ENCODE measurements at places on chromosomes 11 and 22.

DNA sequence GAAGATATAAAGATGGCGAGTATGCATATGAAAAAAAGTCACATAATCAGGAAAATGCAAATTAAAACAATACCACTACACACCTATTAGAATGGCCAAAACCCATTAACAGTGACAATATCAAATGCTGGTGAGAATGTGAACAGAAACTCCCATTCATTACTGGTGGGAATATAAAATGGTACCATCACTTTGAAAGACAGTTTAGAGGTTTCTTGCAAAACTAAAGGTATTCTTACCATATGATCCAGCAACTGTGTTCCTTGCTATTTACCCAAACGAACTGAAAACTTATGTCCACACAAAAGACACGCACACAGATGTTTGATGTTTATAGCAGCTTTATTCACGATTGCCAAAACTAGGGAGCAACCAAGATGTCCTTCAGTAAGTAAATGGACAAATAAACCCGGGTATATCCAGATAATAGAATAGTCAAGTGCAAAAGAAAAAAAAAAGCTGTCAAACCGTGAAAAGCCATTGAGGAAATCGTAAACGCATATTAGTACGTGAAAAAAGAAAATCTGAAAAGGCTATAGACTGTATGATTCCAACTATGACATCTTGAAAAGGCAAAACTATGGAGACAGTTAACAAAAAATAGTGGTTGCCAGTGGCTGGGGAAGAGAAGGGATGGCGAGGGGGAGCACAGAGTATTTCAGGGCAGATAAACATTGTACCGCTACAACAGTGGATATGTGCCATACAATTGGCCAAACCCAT is 7.2 kb downstream of the PICALM start:
- DNase-seq = no peak

- no peak for DNase-seq
These were observed 1422.9 kb downstream of the TBC1D22A start for GRCh38 chr22:48185071-48186055.

DNA sequence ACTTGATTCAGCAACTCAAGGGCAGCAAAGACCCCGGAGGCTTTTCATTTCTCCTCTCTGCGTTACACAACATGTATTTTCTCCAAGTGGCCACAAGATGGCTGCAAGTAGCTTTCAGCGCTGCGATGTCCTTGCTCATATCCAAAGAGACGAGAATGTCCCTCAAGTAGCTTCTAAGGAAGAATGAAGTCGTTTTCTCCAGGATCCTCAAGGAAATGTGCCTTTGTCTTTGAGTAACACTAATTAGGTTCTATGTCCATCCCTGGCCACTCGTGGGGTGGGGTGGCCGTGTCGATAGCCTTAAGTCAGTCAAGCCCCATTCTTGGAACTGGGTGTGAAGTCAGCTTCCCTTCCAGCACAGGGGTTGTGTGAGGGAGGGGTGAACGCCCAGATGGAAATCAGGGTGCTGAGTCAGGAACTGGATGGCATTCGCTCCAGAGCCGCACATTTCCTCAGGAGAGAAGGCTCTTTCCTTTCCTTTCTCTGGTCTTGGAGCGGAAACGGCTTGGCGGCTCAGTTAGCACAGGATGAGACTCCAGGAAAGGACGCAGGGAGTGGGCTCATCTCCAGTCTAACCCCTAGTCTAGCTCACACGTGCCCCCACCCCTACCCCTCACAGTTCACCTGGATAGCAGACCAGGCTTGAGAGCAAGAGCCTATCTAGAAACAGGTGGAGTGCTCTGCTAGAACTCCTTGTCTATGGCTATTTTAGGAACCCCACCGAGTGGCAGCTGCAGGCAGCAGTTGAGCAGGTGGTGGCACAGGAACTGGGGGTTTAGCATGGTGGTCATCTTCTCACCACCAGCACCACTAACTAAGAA is 44.3 kb downstream of the NNMT start:
- no peak for DNase-seq

DNA sequence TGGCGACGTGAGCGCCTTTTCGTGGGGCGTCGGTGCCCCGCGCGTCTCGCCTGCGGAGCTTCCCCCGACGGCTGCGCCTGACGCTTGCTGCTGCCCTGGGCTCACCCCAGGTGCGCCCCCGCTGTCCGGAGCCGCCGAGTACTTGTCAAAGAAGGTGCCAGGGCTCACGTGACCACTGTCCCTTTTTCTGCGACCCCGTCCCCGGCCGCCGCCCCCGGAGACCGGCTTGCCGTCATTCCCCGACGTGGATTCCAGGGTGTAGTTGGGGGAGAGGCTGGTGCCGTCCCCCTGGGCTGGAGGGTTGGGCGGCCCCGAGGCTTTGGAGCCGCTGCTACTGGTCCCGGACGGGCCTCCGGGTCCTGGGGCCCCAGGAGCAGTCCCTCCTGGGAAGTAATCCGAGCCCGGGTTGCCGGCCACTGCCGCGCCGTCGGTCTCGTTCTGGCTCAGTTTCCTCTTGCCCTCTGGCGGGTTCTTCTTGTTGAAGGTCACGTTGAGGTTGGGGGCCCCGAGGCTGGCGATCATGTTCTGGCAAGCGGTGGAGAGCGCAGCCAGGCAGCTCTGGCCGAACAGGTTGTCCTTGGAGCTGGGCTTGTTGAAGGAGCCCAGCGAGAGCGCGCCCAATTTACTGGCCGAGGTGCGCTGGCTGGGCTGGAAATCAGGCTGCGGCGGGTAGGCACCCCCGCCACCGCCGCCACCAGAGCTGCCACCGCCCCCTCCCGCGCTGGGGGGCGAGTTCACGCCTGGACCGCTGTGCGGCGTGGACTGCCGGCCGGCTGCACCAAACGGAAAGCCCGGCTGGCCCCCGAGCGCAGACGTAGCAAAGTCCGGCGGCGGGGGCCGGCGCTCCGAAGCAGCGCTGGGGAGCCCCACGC is 3.8 kb downstream of the MN1 start:
- DNase-seq = no peak

DNA sequence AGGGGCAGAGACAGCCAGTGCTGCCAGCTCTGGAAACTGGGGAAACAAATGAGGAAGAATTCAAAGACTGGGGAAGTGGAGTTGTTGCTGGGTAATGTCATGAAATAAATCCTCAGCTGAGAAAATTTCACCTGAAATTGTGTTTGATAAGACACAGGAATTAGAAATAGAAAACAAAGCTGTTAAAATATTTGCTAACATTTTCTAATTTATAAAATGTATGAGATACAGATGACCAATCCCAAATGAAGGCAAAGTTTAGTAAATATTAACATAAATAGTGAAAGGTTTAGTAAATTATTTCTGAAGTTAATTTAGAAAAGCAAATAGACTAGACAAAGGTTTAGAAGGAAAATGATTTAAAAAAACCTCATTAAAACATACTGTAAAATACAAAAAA is at the start of gene OR56A5:
OR56A5 (minus strand) TSS at position 101 of the 400 bp plus-strand sequence; CDS start at position 101, 0 bp downstream.
- DNase-seq = no peak

- no peak for DNase-seq
These were observed 34.1 kb downstream of the LMO1 start for GRCh38 chr11:8229299-8230177.

- DNase-seq = no peak
These were observed 30.9 kb downstream of the PARVA start for GRCh38 chr11:12408156-12408770.

DNA sequence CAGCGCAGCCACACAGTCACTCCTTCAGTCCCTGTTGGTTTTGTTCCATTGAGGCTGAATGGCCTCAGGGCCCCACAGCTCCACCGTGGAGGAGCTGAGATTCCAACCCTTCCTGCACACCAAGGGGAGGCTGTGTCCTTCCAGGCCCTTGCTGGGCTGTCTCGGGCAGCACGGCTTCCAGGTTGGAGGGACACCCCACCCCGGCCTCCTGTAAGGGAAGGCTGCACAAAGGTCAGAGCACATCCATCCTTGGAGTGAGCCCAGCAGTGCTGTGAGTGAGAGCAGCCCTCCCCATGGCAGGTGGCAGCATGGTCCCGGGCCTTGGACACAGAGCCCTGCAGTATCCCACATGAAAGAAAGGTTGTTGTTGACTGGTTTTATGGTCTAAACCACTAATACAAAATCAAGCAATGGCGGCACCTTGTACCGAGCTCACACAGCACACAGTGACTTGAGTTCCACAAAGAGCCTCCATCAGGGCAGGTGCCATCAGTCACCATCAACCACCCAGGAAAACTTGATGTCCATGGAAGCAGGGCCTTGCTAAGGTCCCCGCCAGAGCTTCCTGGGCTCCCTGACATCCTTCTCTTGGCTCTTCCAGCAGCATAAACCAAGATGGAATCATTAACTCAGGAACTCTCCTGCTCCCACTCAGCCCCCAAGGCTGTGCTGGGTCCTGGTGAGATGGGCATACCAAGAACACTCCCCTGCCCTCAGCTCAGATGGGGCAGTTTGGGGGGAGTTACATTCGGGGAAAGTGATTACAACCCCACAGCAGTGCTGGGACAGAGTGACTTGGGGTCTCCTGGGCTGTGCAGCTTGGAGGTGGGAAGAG is 1500.4 kb downstream of the TBC1D22A start:
- no peak for DNase-seq

GRCh38 chr11:130483124-130483523 is 34.7 kb downstream of the ADAMTS15 start:
- DNase-seq = no peak

DNA sequence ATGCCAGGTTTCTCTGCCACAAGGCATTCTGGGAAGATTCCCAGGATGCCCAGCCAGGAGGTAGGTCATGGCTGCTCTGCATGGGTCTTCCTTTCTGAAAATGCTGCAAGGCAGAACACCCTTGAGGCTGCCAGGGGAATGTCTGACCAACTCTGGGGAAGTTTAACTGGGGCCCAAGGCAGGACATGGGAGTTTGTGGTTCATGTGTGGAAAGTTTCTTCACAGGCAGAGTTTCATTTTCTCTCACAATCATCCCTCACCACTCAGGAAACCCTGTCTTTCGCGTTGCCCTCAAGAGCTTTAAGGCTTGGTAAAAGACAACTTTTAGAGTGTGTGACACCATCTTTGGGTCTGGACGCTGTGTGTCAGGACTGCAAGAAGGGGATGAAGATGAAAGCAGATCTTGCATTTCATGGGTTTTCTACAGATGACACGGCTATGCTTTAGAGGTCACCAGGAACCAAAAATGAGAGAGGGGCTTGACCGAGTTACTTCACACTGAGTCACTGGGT is 133.5 kb downstream of the CD44 start:
- no peak for DNase-seq

GRCh38 chr11:121688055-121688491 is 235.3 kb upstream of the SORL1-AS1 start:
- DNase-seq = no peak

- DNase-seq = no peak
These were observed 26.8 kb upstream of the TSKU start for GRCh38 chr11:76756341-76756741.

GRCh38 chr22:27164781-27165503 is 507.6 kb downstream of the MIAT start:
- no peak for DNase-seq

GRCh38 chr11:2758751-2759150 is 59.0 kb upstream of the KCNQ1OT1 start:
- DNase-seq = no peak

GRCh38 chr11:69726019-69726418 is 22.2 kb upstream of the FGF19 start:
- no peak for DNase-seq

DNA sequence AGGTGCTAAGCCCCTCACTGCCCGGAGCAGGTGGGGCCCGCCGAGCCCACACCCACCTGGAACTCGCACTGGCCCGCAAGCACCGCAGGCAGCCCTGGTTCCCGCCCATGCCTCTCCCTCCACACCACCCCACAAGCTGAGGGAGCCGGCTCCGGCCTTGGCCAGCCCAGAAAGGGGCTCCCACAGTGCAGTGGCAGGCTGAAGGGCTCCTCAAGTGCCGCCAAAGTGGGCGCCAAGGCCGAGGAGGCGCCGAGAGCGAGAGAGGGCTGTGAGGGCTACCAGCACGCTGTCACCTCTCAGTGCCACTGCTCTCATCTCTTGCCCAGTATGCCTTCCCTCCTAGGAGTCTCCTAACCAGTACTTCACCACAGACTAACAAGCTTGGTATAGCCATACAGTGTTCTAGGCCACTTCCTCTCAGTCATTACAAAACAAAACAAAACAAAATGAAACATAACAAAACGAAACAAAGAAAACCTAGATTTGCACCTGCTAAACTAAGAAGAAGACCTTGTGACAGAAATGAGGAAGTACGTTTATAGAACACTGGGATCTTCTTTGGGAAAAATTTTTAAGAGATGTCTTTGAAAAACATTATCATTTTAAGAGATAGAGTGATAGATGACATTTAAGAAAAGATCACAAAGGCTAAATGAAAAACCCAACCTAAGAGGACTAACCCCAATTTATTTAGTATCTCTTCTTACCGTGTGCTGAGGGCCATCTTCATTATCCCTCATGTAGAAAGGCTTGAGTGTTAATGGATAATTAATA is 47.7 kb upstream of the GAB2 start:
- DNase-seq = no peak

GRCh38 chr22:22706253-22706915 is 62.0 kb downstream of the GGTLC2 start:
- no peak for DNase-seq

DNA sequence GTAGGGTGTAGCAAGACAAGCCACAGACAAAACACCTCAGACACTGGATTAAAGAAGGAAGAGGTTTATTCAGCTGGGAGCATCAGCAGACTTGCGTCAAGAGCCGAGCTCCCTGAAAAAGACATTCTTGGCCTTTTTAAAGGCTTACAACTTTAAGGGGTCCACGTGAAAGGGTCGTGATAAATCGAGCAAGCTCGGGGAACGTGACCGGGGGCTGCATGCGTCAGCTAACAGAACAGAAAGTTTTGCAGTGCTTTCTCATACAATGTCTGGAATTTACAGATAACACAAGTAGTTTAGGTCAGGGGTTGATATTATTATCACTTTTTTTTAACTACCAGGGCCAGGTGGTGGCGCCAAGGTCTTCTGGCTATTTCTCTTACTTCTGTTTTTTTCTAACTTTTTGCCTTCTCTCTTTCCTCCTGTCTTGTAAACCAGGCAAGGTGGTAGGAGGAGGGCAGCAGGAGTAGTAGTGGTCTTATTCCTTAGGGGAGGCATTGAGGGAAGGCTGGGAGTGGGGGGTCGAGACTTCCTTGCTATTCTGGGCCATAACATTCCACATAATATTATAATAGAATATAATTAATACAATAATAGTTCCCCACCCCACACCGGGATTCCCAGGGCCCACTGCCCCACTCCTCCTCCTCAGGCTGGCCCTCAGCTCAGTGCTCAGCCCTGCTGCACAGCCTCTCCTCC is 587 bp upstream of the ALDH3B1 start:
- DNase-seq = no peak

DNA sequence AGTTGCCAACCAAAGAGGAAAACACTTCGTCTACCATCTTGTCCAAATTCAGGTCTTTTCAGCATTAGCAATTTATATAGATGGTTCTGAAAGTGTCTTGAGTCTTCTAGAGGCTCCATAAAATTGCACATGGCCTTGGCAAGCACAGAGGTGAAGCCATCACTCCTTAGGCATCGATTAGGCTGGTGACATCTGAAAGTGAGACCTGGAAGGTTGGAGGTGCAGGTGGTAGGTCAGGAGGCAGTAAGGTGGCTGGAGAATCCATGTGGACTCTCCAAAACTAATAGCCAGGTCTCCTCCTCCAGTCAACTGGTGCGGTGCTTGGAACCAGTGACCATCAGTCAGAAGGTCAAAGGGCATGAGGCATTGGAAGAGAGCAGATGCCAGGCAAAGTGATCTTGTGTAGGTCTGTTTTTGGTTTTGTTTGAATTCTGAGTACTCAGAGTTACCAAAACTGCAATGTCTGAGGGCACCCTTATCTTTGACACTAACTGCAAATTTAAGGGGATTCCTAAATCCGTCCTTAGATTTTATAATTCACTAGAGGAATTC is 6.6 kb upstream of the APOL2 start:
- DNase-seq = no peak

Measured in GM04503 (cell line).